ENCODE measurements at places on chromosomes 2 and 18.
A peak's percentile ranks its signal among the peaks of the same experiment; 100 is the strongest.

DNA sequence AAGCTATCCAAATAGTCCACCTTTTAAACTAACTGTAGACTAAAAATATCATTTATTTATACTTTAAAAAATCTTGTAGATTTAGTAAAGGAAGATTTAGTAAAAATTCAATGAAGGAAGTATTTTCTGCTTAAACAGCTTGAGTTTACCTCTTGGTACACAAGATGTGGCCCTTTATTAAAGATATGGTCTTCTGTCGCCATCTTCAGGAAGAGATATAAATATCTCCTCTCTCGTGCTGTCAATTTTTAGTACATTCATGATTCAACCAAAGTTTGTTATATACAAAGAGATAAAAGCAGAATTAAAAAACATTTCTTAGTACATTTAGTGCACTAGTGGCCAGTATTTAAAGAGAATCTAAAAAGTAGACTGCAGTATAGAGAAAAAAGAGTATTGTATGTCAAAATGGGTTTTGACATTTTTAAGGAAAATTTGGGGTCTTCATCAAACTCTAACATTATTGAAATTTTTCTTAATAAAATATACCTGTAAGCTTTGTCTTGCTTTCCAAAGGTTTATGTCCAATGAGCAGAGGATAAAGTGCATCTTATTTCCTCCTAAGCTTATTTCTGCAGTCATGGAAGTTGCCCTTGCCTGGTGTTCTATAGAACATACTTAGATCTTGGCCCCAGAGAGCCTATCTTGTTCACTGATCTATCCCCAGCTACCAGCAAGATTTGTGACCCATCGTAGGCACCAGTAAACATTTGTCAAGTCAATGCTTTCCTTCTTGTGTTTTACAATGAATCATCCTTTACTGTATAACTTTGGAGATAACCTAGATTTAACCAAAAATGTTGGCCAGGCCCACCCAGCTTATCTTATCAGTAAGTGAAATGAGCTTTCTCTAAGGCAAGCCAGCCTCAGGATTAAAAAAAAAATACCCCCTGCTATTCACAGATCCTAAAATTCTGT, 18.5 kb upstream of the EML6 start:
- DNase-seq, result peak; percentile 68

DNA sequence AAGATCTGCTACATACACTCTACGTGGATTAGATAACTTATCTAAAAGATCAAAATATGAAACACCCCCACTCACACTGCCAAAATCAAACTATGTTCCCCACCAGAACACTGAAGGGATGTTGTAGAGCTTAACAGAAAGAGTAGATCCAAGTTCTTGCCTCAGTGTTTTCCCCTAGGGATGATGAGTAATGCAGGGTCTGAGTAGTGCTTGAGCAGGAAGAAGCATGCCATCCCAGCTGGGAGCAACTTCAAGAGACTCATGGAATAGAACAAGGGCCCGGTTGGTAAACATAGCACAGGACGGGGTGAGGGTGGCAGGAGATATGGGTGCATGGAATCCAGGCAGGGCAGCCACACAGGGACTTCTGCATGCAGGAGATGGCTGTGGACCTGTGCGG, 74.3 kb downstream of the SNTG2 start:
- peak; percentile 37 for DNase-seq

DNA sequence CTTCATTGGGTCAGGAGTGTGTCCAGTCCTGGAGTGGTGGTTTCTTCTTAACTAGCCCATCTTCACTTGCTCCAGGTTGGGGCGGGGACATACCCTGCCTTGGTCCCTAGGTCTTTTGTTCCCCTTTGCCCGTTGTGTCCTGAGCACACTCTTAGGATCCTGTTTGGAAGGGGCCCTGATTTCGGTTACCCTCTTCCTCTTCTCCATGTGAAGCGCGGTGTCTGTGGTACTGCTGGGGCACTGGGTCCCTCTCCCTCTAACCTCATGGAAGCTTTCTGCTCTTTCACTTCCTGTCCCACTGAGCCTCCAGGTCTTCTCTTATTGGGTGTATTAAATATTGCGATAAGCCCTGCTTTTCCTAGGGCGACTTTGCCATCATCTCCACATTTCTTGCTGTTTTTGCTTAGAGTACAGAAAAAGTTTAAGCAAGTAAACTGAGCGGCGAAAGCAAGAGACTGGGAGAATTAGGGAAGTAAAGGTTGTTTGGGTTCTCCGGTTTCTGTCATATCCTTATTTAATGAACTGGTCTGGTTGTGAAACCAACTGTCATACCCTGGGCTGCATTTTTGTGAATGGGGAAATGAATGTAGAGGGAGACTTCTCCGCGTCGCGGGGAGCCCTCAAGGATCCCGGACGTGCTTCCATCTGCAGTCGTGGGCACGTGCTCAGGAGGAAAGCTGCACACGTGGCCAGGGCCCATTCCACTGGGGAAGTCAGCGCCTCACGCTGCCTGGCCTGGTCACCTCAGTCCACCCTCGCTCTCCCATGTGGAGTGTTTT, 73.8 kb upstream of the B3GNT7 start:
- DNase-seq, result no peak

GRCh38 chr2:214328941-214329340, 81.9 kb upstream of the VWC2L start:
- no peak for DNase-seq

DNA sequence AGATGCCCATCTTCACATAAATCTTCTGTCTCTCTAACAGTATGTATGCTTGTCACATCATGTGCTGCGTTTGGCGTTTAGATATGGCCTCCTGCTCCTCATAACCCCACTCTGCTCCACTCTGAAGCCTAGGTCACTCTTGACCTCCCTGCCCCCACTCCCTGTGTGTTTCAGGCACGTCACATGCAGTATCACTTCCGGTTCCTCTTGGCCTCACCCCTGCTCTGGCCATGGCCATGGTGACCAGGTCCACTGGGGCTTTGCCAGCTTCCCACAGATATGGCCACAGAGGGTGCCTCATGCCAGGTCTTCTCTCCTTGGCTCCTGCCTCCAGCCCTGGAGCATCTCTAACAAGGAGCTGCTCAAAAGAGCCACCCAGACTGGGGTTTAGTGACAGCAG, 160.0 kb downstream of the RNF152 start:
- no peak for DNase-seq

DNA sequence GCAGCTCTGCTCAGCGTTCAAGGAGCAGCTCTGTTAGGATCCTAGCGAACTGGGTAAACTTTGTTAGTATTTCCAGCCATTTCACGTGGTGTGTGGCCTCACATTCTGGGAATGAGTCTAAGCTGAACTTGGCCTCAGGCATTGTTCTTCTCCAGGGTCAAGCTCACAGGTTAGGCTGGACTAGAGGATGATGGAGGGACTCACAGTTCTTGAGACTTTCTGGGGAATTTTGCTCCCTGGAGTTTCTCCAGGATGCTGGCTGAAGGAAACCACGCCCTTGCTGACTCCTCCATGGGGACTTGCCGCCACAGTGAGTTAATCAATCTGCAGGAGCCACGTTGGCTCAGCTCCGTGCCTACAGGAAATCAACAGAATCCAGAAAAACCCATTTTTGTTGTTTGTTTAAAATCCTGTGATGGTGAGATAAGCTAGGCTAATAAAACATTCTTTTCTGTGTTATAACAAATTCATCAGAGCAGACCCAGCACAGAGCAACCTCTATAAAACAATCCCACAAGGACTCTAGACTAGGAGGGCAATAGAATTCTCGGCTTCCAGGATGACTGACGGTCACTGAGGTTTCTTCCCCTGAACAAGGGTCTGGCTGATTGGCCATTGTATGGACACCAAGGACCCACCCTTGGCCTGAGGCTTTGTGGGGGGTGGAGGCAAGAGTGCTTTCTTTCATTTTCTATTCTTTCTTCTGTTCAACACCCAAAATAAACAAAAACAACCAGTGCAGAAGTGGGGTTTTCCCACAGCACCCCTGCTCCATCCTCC, 12.6 kb downstream of the CNDP1 start:
- peak; percentile 75 for DNase-seq

DNA sequence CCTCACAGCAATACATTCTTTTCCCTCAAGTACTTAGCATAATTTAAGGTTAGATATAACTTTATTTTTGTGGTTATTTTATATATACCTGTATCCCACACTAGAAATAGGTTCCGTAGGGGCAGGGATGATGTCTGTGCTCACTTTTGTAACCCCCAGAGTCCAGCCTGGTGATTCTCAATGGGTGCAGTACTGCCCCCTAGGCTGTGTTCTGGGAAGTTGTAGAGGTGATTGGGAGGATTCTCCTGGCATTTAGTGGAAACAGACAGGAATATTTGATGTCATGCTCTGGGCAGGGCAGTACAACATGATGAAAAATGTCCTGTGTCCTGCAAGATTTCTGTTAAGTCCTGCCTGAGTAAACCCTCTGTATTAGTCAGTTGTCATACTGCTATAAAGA, 333.3 kb downstream of the PLCL1 start:
- DNase-seq, result no peak

DNA sequence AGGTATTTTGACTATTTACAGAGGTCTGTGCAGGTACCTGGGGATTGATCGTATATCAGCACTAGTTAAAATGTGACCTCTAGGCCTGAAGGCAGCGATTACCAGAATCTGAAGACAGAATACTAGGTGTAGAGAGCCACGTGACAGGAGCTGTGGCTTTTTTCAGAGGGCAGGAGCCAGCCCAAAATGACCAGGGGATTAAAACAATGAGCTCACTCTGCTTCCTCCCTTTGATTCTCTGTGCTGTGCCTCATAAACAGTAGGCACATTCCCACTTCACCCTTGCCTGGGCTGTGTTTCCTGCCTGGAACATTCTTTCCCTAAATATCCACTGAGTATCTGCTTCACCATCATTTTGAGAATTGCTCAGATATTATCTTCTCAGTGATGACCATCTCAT, 15.2 kb downstream of the ITGAV start:
- peak; percentile 17 for DNase-seq

DNA sequence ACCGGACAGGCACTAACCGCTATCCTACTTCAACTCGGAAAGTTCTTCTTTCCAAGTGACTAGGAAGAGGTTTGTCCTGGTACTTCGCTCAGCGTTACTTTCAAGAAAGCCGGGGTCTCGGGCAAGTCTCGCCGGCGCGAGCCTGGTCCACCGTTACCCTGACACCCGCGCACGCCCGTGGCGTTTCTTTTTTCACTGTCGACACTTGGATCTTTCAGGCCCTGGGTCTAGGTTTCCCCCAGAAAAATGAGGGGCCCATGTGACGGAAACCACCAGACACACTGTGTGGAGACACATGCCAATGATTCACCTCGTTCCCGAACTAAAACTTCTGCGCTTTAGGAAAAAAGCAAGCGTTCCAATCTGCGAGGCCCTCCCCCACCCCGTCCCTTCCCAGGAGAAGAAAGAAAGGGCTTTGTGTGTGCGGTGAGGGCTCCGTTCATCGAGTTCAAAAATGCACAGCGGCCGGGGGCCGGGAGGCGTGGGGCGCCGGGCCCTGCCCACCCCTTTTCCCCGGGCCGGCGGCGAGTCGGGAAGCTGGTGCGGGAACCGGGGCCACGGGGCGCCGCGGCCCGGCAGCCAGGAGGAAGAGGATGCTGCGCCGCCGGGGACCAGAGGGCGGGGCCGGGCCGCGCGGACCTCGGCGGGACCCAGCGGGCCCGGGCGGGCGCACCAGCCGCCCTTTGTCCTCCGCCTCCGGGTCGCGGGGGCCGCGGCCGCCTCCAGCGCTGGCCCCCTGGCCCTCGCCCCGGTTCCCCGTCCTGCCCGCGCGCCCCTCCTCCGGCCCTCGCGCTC, 2.6 kb downstream of the ZNF521 start:
- peak; percentile 45 for DNase-seq

DNA sequence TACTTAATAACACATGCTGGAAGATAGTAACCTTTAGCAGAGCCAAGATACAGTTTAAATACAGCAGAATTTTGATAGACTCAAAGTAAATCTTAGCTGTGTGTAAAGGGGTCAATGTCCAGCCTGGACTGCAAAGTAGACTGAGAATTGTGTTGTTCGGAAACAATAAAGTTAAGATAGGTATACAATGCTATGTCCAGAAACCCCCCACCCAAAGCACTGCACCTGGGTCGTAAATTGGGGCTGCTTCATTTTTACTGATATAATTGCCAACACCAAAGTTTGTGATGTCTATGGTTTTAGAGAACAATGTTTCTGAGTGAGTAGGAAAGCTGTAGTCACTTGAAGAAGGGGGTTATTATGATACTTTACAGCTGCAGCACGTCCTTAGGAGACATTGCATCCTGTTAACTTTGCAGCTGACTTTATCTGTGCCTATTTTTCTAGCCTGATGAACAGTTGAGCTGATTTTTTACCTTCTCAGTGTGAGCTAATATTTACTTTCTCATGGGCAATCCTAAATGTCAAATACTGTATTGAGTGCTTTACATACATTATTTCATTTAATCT, 4.3 kb upstream of the NCOA1 start:
- DNase-seq, result no peak

DNA sequence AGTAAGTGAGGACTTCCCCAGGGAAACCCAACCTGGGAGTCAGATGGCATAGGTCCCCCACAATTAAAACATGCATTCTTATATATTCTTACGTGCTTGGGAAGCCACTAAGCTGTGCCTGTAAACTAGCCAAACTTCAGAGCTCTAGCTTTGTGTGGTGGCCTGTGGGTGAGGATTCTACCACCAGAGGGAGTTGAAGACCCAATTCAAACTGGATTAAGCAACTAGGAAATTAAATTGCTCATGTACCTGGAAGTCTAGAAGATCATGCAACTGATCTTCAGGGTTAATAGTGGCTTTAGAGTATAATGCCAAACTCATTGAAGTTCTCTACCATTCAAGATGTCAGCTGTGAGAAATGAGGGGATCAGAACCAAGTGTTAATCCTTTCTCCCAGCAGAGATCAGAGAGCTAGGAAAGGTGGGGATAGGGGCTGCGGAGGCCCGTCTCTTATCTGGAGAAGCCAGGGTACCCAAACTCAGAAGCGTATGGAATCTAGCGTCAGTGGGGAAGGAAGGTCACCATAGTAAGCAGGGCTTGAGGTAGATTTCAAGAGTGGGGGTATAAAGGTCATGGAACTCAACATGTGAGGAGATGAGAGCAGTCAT, 53.2 kb upstream of the CCDC85A start:
- DNase-seq, result peak; percentile 53

DNA sequence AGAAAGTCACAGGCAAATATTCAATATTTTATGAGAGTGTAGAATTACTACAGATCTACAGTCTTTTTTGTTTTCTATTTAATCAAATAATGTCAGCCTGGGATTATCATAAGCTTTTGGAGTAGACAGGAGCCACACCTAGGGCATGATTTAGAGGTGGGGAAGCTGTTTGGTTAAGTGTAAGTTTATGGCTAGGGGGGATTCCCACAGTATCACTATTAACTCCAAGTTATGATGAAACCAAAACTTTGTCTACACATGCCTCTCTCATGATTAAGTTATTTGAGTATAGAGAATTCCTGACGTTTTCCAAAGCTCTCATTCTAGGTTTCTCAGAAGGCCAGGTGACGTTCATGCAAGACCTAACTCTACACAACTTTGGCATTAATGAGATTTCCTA, 2.1 kb downstream of the SERPINB10 start:
- no peak for DNase-seq

DNA sequence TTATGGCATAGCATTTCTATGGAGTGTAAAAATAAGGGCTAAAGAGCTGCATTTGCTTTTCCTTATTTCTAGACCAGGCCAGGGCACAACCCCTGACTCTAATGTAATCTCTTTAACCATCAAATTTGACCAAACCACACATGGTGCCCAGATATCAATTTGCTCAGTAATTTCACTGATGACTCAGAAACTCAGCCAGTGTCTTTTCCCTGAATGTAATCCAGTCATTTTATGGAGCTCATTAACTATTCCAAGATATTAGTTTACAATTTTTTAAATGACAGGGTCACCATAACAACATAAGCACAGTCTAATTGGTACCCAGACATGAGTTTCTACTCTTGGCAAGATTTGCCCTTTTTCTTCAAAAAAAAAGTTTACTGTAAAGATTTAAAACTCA, 270.8 kb upstream of the AGAP1 start:
- peak; percentile 42 for DNase-seq

GRCh38 chr2:232230560-232230959, 148.0 kb upstream of the ALPP start:
- DNase-seq, result peak; percentile 4

Data from EL (cell line).